Stimulated activated CD8-positive, alpha-beta memory T cell treated with anti-CD3 and anti-CD28 coated beads, Interleukin-4, amount 100 ng/mL, for 4 hours (primary cell): ENCODE measurements at places on chromosomes 4 and X.

DNA sequence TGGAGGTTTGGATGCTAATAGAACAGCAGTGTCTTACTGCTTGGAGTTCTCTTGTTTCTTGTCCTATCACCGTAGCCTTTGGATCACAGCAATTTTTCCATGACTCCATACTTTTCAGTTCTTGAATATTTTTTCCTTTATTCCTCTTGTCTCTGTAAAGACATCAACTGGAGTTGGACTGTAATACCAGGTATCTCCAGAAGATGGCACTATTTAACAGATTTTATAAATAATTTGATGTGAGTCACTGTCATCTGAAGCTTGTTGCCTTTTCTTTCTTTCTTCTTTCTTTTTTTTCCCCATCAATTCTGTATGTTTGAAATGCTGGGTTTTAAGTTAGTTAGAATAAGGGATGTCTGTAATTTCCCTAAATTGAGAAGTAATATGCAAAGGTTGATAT is 24.1 kb downstream of the HPRT1 start:
- DNase-seq = no peak

DNA sequence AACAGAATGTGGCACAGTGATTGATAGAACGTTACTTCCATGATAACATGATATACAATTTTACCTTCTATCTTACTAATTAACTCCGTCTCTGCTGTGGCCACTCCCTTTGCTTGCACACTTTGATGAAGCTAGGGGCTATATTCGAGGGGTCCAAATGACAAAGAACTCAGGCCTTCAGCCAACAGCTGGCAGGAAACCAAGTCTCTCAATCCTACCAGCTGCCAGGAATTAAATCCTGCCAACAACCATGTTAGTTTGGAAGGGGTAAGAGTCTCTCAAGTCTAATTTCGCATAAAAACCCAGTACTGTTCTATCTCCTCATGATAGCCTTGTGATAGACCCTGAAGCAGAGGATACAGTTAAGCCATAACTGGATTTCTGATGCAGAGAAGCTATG is 1122.9 kb upstream of the PCDH10 start:
- DNase-seq = no peak

DNA sequence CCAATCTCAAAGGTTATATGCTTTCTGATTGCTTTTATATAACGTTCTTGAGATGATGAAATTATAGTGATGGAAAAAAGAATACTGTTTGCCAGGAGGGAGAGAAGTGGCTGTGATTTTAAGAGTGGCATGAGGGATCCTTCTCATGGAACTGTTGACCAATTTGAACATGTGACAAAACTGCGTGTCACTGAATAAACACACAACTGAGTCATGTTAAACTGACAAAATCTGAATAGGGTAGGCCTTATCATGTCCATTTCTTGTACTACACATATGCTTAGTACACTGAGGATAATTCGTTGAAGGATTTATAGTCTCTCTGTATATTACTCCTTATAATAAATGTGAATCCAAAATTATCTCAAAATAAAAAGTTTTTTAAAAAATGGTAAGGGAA is 22.2 kb upstream of the HSPA4L start:
- DNase-seq = no peak

DNA sequence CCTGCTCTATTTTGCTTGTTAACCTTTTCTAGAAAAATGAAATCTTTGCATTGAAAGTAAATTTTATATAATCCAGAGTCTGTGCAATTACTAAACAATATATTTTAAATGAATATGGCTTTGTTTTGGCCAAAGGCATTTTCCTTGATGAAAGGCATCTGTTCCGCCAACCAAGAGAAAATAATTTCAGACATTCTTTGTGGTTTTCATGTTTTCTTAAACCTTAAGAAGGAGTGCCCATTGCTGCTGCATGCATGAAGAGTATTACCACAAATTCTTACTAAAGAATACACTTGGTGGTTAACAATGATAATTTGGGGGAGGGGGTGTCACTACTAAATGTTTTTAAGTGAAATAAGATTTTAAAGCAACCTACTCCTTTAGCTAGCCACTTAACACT is 2.7 kb upstream of the PDGFC start:
- DNase-seq = no peak

- DNase-seq = no peak
These were observed 207.2 kb downstream of the FGF13 start for GRCh38 chrX:138504273-138504672.

DNA sequence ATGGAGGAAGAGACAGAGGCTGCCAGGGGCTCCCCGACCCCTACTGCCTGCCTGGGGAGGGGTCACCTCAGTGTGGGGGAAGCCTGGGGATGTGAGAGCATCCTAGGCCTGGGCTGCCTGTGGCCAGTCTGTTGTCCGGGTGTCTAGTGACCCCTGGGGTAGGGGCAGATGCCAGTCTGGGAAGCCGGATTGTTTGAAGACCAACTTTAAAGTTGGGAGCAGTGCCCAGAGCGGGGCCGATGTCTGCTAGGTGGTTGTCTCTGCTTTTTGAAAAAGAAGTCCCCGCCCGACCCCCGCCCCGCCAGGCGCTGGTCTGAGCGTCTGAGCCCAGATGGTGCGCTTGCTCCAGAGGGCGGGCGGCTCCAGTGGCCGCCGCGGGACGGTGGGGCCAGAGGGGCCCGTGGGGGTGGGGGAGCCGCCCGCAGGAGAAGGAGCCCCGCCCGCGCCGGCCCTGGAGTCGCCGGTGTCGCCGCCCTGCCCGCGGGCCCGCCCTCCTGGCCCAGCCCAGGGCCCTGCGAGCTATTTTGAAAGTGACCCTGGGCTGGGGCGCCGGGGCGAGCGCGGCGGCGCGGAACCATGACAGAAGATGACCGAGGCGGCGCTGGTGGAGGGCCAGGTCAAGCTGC is at the start of gene DOK7:
DOK7 (plus strand) TSS at position 517 of the 626 bp plus-strand sequence; CDS start at position 587, 70 bp downstream.
- DNase-seq = no peak

- no peak for DNase-seq
These were observed 14.9 kb downstream of the LSM6 start for GRCh38 chr4:146190456-146190855.

DNA sequence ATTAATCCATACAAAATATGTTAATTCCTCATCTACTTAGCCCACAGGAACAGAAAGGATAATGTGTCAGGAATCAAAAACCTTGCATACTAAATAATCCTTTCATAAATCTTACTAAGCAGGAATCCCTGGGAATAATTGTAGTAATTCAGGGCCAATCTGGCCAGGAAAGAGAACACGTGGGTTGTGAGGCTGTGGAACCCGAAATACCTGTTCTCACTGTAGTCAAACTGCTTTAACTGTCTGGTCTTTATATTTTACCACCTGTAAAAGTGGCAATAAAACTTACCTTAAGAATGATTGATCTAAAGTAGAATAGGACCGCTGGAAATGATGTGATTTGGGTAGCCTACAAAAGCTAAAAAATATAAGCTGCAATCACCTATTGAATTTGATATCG is 1620.9 kb downstream of the STIM2 start:
- DNase-seq = no peak

DNA sequence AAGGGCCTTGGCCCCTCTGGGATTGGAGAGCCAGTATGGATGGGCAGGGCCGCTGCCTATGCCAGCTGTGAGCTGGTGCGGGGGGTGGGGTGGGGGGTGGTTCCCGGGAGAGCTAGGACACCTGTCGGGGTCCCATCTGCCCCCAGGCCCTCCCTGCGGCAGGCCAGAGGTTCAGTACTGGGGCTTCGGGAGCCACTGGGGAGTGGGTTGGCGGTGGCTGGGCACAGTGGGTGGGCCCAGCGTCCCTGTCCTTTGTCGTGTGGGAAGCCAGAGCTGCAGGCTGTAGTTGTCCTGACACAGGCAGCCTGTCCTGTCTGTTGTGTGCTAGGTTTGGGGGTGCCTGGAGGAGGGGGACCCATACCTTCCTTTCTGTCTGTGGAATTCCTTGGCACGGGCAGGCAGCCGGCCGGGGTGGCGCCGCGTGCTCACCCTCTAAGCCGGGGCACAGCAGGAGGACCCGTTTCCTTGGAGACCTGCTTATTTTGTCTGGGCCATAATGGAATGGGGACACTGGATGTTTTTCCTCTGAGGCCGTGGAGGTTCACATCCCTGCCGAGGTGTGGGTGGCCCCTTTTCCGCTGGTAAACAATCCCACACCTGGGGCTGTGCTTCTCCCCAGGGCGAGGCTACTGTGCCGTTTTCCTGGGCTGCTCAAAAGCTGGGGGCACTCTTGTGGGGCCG is 14.8 kb downstream of the DOK7 start:
- DNase-seq = no peak

GRCh38 chr4:109051054-109051453 is 251.4 kb downstream of the COL25A1 start:
- DNase-seq = no peak

GRCh38 chr4:173513651-173514050 is 16.4 kb downstream of the HAND2 start:
- no peak for DNase-seq

DNA sequence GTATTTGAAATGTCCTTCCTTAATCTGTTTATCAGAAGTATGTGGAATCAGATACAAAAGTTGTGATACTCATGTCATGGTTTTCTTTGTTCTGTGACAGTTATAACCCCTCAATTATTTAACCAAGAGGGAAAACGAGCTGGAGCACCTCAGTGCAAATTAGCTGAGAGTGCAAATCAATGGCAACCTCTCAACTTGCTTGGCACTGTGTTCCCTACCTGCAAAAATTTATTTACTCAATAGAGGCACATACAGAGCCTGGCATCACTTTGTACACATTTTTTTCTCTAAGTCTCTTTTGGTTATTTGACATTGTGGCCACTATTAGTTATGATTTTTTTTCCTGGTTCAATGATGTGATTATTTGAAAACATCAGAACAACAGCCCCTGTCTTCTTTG is 186.2 kb downstream of the STIM2 start:
- no peak for DNase-seq

GRCh38 chr4:8719421-8719820 is 126.9 kb downstream of the CPZ start:
- no peak for DNase-seq

DNA sequence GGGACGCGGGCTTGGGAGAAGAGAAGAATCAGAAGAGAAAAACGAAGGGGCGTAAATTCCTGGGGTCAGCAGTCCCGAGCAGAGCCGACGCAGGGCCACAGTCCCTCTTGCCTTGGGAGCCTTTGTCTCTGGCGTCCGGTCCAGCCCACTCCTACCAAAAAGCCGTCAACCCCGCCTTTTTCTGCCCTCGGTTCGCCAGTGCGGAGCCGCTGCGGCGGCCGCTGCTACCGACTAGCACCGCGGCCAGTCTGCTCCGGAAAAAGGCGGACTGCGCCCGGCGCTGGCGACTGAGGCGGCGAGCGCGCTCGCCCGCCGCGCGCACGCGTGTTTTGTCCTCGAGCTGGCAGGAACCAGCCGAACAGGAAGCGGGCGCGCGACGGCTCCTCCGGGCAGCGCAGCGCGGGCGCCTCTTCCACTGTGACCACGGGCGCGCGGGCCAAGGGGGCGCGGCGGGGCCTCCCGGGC is 502 bp downstream of the HNRNPDL start:
- no peak for DNase-seq

DNA sequence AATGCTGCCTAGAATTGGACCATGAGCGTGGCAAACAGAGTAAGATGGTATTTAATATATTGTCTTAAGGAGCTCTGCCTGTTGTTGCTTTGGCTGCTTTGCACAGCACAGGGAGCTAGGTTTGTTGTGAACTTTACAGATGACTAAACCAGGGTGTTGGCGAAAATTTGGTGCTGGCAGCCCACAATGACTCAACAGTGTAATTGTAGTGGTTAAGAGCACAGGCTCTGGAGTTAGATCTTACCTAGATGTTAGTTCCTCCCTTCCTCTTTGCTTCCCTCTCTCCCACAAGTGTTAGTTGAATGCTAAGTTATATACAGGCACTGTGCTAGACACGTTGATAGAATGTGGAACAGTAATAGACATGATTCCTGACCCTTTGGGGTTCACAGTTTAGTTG is 128.9 kb upstream of the TRPC5 start:
- DNase-seq = no peak

DNA sequence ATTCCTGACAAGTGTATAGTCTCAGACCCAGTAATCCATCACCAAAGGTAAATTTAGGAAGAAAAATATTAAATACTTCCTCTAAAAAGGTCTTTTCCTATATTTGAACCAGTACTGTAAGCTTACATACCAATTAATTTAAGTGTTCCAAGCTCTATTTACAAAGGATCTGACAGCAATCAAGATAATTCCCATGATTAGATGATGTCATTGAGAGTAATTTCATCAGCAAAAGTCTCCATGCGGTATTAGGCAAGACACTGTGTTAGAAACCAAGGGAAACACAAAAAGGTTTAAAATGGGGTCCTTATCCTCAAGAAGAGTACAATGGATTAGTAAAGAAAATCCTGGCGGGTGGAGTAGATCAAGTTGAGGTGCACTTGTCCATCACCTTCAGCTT is 198.5 kb downstream of the PRDM5 start:
- DNase-seq = no peak

DNA sequence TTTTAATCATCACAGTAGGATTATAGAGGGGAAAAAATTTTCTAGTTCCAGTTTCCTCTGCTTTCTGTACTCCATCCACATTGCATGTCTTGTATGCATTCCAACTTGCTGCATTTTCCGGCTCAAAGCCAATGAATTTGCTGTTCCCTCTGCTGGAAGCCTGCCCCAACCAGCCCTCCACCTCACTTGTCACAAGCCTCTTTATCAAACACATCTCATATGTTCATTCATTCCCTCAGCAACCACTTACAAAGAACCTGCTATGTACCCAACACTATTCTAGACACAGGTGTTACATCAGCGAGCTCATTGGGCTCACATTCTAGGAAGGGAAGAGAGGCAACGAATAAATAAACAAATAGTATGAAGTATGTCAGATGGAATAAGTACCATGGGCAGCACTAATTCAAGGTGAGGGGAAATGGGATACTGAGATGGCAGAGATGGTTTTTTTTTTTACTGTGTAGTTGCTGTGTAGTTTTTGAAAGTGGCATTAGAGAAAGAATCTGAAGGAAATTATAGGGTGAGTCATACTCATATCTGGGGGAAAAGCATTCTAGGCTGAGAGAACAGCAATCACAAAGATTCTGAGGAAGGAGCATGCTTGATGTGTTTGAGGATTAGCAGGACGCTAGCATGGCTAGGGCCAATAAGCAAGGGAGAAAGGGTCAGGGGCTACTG is 332.5 kb downstream of the PDGFC start:
- no peak for DNase-seq

DNA sequence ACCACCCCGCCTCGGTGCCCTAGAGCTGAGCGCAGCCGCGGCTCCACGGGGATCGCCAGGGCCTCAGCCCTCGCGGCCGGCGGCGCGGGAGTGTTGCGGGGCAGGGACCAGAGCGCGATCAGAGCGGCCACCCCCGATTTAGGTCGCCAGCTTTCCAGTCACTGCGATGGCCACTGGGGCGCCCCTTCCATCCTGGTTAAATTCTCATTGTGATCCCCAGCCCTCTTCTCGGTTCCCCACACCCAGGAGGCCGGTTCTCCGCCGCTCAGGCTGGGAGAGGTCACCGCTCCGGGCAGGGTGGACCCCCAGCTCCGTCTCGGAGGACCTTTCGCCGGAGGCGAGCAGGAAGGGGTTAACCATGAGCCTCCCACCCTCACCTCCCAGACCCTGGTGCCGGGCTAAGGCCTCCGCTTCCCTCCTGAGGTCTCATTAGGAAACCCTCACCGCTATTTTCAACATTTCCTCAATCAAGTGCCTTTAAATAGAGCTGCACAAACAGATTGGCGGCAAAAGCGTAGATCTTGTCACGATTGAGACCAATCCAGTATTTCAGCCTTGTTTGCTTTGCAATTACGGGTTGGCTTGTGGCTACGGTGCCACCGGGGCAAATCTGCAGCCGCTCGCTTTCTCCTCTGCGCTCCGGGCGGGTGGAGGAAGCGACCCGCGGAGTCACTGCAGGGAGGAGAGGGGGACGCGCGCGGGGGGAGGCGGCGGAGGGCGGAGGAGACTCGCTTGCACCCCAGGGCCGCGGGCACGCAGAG is 8.3 kb upstream of the HAND2 start:
- DNase-seq = no peak

GRCh38 chr4:153408932-153409331 is 57.2 kb upstream of the TMEM131L start:
- DNase-seq = no peak
